Muscle of back (tissue), 13 donors: ENCODE measurements at places on chromosomes 2 and 18.

GRCh38 chr2:18588049-18588448, 1.3 kb downstream of the NT5C1B start:
- DNase-seq = no peak

- peak; percentile 64 for DNase-seq
Observed at GRCh38 chr2:160419776-160420505, 73.7 kb downstream of the RBMS1 start.

DNA sequence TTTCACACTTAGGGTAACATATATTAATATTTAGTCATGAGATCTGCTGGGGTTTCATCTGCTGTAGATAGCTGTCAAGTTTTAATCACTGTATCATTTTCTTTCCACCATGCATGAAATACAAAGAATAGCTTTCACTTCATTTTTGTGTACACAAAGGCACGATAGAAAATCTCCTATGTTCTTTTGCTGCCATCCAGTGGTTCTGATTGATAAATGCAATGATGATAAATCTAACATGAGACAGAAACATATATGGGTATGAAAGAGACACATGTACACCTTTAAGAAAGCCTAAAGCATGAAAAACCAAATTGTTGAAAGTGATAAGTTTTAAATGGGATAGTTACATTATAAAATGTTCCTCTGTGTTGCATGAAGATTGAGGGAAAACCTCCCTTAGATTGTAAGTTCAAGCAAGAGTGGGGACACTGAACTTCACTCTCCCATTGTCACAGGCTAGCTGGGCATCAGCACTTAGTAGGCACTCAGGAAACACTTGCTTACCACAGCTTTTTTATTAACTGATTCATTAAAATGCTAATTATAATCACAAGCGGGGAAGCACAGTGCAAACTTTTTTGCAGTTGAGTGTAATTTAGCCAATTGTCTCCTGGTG, 31.2 kb downstream of the C1D start:
- DNase-seq = peak; percentile 50

DNA sequence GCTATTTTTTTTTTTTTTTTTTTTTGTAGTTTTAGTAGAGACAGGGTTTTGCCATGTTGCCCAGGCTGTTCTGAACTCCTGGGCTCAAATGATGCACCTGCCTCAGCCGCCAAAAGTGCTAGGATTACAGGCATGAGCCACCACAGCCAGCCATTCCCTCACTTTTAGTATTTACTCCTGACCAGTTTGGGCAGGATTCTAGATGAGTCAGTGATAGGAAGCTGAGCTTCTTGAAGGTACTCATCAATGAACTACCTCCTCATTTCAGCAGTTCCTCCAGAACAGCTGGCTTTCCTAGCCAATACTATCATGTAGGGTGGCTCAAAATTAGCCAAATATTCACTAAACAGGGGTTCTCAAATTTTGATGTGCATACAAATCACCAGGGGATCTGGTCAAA, 57.2 kb downstream of the CYBRD1 start:
- DNase-seq = no peak

- DNase-seq = peak; percentile 80
Observed at GRCh38 chr2:160365716-160366367, 127.8 kb downstream of the RBMS1 start.

GRCh38 chr2:111050701-111051376, 69.9 kb upstream of the BCL2L11 start:
- no peak for DNase-seq

DNA sequence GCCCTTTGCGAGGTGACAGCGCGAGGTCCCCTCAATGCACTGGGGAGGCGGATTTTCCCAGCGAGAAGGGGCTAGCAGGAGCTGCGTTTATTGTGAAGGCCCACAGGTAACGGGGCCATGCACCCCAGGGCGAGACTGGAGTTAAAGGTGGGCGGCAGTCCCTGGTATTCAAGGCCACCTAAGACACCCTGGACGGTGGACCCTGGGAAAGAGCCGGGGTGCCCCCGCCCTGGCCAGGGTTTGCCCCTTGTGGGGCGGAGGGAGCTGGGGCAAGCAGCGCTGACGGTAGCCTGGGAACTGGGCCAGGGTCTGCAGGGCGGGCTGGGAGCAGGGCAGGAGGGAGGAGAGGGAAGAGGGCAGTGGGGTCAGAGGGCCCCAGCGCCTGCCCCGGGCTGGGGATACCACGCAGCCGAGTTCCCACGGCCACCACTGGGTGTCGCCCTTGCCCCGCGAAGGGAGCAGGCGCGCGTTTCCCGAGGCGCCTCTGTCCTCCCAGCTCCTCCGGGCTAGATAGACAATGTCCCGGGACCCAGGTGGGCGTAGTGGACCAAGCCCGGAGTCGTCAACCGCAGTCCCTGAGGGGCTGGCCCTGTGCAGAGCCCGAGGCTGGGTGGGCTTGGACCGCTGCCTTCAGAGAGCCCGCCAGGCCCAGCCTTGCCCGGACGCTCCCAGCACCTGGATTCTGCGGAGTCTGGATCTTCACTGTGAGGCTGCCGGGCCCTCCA, 80.2 kb downstream of the SMAD4 start:
- DNase-seq = peak; percentile 12

- DNase-seq = no peak
Observed at GRCh38 chr18:48736321-48737260, 197.8 kb downstream of the CTIF start.

DNA sequence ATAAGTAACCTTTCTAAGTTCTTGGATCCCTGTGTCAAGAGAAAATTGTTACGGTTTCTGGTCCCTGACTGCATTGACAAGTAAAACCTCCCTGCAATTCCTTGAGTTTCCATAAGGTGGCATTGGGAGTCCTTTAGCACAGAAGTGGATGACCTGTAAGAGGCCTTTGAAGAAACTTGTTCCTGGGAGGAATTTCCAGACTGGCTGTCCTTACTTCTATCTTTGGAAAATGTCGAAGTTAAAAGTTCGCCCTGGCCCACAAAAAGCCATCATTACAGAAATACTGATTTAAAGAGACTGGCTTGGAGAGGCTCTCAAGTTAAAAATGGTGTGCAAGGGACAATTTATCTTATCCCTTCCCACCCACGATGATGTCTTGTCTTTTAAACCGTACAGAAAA, 218.4 kb downstream of the CDH20 start:
- peak; percentile 81 for DNase-seq

DNA sequence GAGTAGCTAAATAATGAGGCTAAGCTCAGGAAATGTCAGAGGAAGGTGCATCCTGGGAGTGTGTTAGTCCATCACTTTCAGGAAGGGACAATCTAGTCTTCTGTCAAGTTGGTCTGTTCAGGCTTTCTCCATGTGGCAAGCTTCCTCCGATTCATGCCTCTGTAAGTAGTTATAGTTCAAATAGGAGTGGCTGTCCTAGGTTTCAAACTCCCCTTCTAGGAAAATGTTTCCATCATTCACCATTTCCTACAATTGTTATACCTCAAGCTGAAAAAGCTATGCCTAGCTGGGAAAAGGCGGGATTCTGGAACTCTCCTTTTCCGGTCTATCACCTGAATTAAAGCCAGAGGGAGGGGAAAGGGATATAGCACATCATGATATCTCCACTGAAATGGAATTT, 287.7 kb upstream of the ZSWIM2 start:
- DNase-seq = no peak

GRCh38 chr2:25377822-25378421, 36.2 kb upstream of the DNMT3A start:
- DNase-seq = no peak

GRCh38 chr2:6080932-6081753, 389.0 kb downstream of the SOX11 start:
- DNase-seq = no peak

DNA sequence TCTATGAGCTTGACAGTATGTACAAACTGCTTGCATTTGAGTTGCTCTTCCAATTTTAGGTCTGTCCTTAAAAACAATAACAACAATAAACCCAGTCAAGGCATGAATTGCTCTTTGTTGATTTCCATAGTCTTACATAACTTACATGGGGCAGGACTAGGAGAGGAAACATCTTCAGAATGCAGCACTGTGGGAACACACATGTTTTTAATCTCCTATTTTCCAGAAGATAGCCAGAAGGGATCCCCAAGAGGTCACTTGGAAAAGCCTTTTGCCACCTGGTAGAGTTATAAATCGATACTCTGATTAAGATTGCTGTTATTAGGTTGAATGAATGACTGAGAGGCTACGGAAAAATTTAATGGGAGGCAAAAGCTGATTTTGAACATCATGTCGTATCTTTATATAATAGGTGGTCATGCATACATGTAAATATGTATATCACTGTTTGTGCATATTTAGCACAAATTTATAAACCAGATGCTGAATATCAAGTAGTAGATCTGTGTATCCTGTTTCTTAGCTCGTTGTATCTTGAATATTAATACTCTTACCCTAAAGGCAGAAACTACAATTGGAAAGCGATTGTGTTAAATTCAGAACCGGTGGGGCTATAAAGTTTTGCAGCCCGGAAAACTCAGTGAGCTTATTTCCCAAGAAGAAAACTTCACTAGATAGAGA, 479.4 kb upstream of the TCF4 start:
- peak; percentile 91 for DNase-seq

DNA sequence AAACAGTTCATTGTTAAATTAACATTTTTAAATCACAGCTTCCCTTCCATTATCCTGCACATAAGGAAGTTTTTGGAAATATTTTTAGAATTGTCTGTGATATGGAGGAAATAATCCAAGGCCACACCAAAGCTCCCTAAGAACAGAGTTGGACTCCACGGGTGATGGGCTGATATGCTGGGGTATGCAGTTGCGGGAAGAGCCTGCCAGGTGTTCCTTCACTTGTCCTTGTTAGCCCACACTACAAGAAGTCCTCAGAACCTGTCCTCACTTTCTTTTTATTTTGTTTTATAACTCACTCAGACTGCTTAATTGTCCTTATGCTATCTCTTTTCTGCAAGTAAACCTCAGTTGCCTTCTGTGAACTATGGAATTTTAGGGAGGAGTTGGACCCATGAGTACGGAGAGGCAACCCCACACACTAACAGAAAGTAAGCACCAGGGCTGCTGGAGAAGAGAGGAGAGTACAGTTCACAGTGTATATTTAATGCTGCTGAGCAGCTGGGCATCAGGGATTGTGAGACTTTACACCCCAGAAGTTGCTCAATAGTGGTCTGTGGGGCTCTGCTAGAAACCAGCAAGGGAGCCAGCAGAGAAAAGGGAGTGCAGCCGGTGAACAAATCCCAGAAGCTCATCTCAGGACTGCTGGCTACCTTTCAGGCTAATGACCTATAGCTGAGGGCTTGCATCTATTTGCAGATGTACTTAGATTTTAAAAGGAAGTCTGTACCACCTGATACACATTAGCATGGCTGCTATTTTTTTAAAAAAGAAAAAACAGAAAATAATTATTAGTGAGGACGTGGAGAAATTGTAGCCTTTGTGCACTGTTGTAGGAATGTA, 280.1 kb upstream of the STON1 start:
- DNase-seq = peak; percentile 15

DNA sequence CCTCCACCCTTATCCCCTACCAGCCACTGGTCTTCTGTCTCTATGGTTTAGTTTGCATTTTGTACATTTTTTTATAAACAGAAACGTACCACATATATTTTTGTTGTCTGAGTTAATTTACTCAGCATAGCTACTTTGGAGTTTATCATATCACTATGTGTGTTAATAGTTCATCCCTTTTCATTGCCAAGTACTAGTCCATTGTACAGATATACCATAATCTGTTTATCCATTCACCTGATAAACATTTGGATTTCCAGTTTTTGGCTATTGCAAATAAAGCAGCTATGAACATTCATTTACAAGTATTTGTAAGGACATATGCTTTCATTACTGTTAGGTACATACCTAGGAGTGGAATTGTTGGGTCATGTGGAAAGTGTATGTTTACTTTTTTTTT, 123.6 kb downstream of the RHBDD1 start:
- DNase-seq = no peak

GRCh38 chr2:55152475-55153412, 79.3 kb downstream of the CLHC1 start:
- DNase-seq = no peak

DNA sequence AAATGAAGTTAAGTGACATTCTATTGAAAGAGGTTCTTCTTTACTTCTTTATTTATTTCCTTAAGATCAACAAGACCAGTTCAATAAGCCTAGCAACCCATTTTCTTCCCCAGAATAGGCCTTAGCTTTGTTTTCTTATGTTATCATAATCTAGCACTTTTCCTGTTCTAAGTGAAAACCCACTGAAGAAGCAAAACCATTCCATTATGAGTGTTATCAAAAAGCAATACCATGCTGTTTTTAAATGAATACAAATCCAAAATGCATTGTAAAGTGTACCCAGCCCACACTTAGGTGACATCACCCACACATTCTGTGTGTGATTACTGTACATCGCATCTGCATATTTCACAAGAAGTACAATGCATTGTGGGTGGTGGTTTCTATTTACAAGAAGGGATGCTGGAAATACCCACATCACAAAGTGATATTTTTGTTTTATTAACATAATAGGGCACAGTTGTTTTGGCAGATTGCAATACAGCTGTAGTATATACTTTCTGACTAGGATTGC, 679.5 kb downstream of the KCNJ3 start:
- no peak for DNase-seq

GRCh38 chr2:142130111-142131009, 456 bp downstream of the LRP1B start:
- DNase-seq = peak; percentile 61

DNA sequence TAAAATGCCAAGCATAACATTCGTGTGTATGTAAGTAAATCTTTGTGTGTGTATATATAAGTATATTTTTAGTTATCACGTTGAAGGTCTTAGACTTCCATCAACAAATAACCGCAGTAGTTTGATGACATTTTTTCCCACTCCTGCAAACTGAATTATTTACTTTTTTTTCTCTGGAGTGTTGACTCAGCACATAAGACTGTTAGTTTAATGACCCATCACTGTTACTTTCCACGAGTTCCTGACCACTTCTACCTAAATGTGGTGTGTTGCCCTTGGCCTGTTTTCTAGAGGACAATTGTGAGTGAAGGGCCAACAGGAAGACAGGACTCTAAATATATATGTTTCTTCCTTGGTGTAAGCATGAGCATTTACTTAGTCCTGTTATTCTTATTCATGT, 71.3 kb upstream of the TXNDC2 start:
- no peak for DNase-seq

GRCh38 chr2:230234845-230235244, 9.3 kb downstream of the SP140 start:
- no peak for DNase-seq

GRCh38 chr2:62871506-62871905, 166.0 kb downstream of the EHBP1 start:
- no peak for DNase-seq

DNA sequence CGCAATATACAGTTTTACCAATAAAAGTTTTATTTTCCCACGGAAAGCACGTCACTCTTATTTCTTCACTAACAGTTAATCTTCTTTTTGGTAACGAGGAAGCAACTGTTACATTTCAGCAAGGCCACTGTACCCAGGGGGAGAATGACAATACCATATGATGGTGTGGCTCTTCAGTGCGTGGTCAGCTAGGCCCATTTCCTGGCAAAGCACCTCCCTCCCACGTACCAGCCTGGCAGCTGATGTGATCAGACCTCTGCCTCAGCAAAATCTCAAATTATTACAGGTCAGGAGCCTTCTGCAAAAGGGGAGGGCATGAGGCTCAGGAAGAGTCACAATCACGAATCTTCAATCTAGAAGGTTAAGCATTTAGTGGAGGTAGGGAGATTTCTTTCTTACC, 55.4 kb downstream of the KLF7 start:
- DNase-seq = no peak
